ENCODE measurements at places on chromosomes 7 and 10.

GRCh38 chr10:110762849-110763211 lies 108.9 kb upstream of the PDCD4 start:
- DNase-seq: no peak

GRCh38 chr10:35700487-35700882 lies 58.4 kb upstream of the FZD8 start:
- DNase-seq: no peak

DNA sequence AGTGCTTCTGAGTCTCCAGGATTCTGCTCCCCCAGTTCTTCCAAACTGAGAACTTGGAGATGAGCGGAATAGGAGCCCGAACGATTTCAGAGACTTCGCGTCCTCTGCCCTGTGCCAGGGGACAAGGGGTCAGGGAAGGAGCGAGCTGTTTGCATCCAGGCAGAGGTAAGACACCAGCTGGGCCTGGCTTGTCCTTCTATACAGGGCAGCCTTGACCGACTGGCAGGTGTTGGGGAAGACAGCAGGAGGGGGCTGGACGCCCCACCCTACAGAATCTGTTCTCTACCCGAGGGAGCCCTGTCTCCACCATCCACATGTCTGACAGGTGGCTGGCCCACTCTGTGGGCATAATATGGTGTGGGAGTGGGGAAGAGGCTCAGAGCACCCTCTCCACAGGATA lies 7.1 kb downstream of the SPOCK2 start:
- DNase-seq: no peak

- DNase-seq: no peak
These were observed 26.8 kb downstream of the PILRA start for GRCh38 chr7:100400041-100400440.

- DNase-seq: no peak
These were observed 1227.8 kb upstream of the SORCS1 start for GRCh38 chr10:108392286-108392685.
